GF-D8 (cell line): ENCODE measurements at places on chromosomes 7 and 10.
A peak's percentile ranks its signal among the peaks of the same experiment; 100 is the strongest.

- no peak for DNase-seq
Observed at GRCh38 chr7:138565071-138565450, 105.0 kb downstream of the TRIM24 start.

DNA sequence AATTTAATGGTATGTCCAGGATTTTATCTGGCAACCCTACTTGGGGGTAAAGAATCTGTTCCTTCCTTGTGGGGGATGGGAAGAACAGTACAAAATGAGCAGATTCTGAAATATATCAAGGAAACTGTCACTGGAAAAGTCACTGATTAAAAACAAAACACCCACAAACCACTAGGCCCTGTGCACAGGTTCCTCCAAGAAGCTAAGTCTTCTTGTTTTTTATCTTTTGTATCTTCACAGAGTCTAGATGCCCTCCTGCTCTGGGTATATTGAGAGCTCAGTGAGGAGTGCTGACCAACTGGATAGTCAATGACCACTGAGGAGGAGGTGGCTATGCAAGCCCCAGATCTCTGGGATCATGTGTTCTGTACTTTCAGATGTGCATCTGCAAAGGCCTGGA is 86.8 kb upstream of the ANKRD1 start:
- DNase-seq: no peak

DNA sequence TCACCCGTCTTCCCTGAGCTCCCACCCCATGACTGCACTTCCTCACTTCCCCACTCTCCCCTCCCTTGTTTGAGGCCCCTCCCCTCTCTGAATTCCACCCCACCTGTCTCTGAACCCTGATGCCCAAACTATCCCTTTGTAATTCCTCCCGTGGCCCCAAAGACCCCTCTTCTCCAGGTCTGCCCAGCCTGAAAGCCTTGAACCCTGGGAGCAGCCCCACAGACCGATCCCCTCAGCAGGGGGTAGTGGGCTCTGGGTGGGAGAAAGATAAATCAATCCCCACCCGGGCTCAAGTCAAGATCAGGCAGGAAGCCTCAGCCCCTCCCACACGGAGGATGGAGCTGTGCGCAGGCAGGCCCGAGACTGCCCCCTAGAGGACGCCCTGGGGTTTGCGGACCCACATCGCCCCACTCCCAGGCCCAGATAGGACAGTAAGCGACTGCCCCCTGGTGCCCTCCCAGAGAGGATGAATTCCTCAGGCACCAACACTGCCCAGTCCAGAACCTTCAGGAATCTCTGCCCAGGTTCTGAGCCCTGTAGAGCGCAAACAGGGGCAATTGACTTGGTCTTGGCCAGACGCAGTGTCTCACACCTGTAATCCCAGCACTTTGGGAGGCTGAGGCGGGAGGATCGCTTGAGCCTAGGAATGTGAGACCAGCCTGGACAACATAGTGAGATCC is 11.7 kb downstream of the HSPB1 start:
- DNase-seq: peak; percentile 87

DNA sequence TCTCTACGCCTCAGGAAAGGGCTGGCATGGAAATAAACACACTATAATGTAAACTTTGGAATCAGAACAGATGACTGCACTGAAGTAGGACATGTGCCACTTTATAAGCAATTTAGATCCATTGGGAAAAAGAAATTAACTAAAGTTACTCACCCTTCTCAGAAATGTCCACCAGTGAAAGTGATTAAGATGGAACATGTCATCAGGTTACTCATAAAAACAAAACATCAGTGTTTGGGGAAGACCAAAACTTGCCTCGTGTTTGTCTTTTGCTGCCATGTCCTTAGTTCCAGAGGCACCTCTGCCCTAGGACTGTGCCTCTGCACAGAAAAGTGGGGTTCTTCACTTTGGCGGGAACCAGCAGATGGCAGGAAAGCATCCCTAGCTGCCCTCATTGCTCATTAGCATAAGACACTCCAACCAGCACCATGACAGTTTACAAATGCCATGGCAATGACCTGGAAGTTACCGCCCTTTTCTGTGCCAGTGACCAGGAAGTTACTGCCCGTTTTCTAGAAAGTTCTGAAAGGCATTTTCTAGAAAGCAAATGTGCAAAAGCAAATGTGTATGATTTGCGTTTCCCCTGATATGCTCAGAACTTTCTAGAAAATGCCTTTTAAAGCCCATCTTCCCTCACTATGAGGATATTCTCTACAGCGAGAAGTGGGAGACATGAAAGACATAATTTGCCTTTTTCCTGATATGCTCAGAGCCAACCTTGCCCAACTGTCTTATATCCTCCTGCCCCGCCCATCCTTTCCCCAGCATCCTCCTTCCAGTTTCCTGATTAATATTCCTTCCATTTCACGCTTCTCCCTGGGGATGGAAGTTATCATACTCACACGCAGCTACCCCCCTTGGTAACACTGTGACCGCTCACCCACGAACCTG is 258.2 kb downstream of the USP6NL start:
- no peak for DNase-seq

DNA sequence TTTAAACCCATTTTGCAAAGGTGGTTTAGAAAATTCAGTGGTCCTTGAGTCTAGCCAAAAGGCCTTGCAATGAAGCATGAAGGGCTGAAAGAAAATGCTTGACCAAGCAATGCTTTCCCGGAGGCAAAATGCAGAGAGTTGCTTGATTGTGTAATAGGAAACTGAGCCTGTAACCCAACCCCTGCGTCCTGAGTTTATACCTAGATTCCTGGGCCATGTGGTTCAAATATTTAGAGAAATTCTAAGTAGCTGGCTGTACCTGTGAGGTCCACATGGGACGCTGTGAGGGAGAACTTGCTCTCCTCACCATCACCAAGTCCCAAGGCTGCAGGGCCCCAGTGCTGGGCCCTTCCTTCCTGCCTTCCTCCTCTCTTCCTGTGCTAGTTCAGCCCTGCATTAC is 45.7 kb downstream of the CXCL12 start:
- DNase-seq: no peak
